ENCODE measurements at places on chromosomes 11 and 22.

- no peak for DNase-seq
Measured at GRCh38 chr11:20388096-20389055, 860 bp downstream of the PRMT3 start.

DNA sequence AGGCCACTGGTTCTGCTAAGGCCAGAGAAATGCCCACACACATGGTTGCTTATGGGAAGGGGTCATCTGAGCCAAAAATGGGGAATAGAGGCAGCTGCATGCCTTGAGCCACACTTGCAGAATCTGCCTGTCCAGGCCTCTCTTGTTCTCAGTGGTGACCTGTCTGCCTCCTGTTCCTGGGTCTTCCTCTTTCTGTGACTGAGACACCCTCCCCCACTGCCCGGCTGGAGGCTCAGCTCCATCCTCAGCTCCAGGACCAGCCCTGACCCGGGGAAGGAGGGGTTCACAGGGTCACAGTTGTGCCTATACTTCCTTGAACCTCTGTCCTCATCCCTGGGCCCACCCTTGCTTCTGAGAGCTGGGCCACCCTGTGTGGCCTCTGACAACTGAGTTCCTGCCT lies 52.3 kb downstream of the CSF2RB start:
- DNase-seq: no peak

GRCh38 chr11:125890447-125891100 lies 3.1 kb downstream of the HYLS1 start:
- no peak for DNase-seq

DNA sequence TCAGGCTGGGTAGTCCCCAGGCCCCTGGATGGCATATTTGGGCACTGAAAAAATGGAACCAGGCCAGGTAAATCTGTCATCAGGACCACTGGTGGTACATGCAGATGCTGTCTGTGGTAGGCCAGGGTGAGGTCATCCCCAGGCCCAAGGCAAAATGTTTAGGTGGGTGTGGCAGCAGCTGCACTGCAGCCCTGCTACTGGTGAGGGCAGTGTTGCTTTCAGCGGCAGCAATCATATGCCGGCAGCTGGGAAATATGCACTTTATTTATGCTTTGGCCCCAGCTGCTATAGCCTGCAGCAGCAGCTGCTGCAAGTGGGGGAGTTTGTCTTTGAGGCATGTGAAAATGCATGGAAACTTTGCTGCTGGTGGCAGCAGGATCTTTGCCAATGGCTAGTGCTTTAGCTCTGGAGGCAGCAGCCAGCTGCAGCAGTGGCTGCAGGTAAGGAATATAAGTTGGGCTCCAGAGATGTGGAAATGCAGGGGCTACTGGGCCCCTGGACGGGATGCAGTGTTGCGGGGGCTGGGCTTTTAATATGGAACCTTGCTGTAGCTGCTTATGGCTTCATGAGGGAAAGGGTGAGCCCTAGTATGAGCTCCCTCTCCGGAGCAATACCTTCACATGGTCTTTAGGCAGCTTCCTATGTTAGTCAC lies 365.7 kb upstream of the CADM1 start:
- DNase-seq: no peak

- no peak for DNase-seq
Measured at GRCh38 chr11:124891373-124891861, 6.2 kb downstream of the ROBO4 start.

DNA sequence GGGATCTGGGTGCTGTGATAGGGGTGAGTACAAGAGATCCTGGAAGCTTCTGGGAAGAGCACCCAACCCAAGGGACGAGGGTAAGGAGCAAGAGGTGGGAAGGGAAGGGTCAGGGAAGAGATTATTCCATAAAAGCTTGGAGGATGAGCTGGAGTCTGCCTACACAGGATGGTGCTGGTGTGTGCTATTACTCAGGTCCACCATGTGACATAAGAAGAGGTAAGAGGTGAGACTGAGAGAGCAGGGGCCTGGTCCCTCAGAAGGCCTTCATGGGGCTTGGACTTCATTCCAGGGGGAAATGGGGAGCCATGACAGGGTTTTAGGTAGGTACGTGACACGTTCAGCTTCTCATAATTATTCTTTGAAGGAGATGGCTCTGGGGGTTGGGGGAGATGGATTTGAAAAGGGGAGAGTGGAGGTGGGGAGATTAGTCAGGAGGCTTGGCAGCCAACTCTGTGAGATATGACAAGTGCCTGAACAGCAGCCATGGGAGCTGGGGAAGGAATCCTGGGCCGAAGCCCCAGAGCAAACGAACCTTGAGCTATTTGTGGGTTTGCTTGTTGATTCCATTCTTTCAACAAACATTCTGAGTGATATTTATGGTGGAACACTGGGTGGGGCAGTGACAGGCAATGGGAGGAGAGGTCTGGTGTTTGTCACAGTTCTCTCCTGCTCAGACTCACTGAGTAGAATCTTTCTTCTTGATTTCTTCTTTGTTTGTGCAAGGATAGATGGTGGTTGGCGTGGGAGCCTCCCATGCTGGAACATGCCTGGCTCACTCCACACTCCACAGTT lies 11.2 kb upstream of the NCAM1 start:
- DNase-seq: no peak

GRCh38 chr11:41522391-41522790 lies 62.9 kb upstream of the LRRC4C start:
- DNase-seq: no peak

GRCh38 chr11:109940816-109941215 lies 152.4 kb upstream of the ZC3H12C start:
- DNase-seq: no peak

DNA sequence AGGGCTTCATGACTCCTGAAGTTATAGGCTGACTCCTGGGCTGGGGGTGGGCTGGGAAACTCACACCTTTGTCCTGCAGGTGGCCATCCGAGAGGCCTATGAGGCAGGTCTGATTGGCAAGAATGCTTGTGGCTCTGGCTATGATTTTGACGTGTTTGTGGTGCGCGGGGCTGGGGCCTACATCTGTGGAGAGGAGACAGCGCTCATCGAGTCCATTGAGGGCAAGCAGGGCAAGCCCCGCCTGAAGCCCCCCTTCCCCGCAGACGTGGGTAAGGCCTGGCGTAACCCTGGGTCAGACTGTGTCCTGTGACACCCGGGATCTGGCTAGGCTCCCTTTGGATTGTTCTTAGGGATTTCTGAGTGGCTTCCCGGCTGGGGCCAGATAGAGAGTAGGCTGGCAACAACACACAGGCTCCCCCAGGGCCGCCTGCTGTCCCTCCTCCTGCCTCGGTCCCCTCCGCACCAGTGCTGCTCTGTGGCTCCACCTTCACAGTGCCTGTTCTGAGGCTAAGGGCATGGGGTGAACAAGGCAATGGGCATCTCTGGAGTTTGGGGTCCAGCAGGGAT lies 3.6 kb downstream of the NDUFV1 start:
- DNase-seq: no peak

DNA sequence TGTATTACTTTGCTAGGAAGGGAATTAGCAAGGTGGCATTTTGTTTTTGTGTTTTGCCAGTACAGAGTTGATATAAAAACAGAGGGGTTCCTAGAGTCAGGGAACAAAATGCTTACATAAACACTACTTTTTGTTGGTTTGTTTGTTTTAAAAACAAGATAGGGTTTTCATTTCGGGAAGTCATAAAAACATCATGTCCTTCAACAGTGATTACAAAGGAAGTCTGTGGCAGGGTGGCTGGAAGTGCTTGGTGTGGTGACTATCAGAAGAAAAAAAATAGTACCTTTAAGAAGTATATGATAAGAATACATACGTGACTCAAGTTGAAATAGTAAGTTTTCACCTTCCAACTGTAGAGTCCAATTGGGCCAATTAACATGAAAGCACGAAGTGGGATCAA lies 1.2 kb upstream of the IL18 start:
- no peak for DNase-seq

- no peak for DNase-seq
Measured at GRCh38 chr11:15591112-15591537, 476.4 kb downstream of the INSC start.

GRCh38 chr22:39463931-39464390 lies 7.1 kb downstream of the MGAT3 start:
- no peak for DNase-seq

DNA sequence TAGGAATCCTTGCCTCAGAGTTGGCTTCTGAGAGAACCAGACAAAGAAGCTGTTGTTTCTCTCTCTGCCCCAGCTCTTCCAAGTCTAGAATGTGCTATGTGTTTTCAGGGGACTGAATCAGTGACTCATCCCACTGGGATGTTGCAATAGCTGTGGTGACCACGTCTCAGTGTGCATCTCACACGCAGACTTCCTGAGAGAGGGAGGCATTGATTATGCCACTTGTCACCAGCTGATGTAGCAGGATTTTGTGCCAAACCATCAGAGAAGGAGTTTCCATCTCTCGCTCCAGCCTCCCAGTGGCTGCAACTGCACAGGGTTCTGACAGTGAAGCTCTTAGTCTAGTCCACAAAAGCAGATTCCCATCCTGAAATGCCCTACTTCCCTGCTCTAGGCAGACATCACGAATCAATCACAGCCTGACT lies 455.8 kb downstream of the MIAT start:
- DNase-seq: no peak

DNA sequence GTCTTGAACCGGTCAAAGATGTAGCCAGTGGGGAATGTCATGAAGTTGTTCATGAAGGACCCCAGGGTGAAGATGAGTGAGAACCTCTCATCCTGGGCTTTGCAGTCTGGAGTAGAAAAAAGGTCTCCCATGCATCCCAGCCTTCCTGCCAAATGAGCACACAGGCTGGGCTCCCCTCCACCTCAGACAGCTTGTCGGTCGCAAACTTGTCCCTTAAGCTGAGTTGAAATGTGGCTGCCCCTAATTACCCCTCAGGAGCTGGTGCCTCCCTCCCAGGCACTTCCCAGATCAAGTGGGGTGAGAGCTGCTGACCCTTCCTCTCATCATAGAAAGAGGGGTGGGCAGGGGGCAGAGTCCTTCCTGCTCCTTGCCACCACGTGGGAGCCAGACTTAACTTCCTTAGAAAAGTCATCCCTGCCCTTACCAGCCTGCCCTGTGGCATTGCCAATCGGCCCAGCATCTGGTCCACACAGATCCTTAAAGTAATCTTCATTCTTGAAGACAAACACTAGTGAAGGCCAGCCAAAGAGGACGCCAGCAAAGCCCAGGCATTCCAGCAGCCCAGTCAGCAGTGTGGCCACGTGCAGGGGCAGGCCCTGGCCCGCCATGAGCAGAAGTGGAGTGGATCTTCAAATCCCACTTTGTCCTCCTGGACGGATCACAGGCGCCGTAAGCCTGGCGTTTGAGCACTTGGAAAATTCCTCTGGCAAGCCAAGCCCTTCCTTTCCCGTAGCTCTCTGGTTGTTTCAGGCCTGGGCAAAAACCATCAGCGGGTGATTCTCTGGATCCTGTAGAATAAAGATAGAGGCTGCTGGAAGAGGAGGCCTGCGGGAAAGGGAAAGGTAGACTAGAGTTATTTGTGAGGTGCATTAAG lies 1.1 kb downstream of the SLC43A3 start:
- no peak for DNase-seq

- DNase-seq: no peak
Measured at GRCh38 chr11:73167363-73167954, 25.3 kb upstream of the FCHSD2 start.

GRCh38 chr11:22516111-22516510 lies 109.5 kb downstream of the FANCF start:
- no peak for DNase-seq

- DNase-seq: no peak
Measured at GRCh38 chr11:113928311-113928710, 23.7 kb downstream of the HTR3B start.

GRCh38 chr22:32731372-32731771 lies 70.1 kb upstream of the TIMP3 start:
- DNase-seq: no peak
